ENCODE measurements at places on chromosomes 4 and X.

DNA sequence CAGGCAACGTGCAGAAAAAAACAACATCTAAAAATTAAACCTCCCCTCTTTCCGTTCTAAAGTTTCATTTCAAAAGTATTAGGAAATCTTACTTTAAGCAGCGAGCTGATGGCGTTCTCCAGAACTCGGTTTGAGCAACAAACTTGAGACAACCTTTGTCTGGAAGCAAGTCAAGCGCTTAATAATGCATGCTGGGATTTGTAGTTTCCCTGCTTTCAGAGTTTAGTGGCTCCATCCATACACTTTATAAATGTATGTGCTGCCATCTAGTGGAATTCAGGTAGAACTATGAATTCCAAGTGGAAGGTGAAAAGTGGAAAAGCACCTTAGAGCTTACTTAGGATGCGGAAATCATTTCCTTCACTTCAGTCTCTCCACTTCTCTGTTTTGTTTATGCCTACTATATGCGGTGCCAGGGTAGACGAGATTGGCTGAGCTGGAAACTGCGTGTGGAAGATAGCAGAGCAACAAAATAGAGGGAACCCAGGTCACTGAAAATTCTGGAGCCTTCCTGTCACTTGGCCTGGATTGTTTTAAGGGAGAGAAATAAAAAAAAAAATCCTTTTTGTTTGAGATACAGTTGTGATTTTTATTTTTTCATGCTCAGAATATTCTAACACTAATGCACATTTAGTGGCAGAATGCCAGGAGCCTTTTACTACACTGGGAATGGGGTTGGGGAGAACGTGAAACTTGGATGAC is at the start of gene BDH2:
Gene BDH2, minus strand, starts transcription at position 144 of the 702 bp plus-strand sequence. CDS start 3,580 bp downstream, outside the sequence.
- no peak for DNase-seq

GRCh38 chrX:72393836-72394517 is 88.3 kb upstream of the CITED1 start:
- DNase-seq, result no peak

GRCh38 chrX:1935805-1936204 is 320.9 kb downstream of the ASMT start:
- no peak for DNase-seq

- no peak for DNase-seq
These were observed 68.1 kb downstream of the UCHL1 start for GRCh38 chr4:41324861-41325260.

- DNase-seq, result no peak
These were observed 45.8 kb downstream of the TEX13B start for GRCh38 chrX:107936434-107936730.

- DNase-seq, result no peak
These were observed 38.2 kb upstream of the GPM6A start for GRCh38 chr4:175850240-175850639.

DNA sequence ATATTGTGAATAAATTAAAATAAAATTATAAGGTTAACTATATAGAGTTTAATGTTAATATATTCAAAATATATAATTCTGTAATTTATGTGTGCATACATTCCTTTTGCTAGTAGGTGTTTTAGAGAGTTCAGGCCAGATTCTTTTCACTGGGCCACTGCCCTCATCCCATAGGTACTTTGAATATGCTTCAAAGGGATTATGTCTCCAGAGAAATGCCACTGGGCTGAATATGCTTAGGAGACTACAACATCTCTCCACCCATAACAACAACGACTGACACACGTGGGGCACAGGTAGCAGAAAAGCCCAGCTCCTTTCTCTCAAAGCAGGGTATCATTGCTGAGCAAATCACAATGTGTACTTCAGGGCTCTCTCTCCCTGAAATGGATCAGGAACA is 290.9 kb upstream of the TACR3 start:
- no peak for DNase-seq

Data from C1 segment of cervical spinal cord (tissue), 14 donors.